ENCODE measurements at places on chromosomes 2 and 18.
A peak's percentile ranks its signal among the peaks of the same experiment; 100 is the strongest.

GRCh38 chr18:12890964-12891363 is 6.9 kb upstream of the PTPN2 start:
- DNase-seq: no peak

DNA sequence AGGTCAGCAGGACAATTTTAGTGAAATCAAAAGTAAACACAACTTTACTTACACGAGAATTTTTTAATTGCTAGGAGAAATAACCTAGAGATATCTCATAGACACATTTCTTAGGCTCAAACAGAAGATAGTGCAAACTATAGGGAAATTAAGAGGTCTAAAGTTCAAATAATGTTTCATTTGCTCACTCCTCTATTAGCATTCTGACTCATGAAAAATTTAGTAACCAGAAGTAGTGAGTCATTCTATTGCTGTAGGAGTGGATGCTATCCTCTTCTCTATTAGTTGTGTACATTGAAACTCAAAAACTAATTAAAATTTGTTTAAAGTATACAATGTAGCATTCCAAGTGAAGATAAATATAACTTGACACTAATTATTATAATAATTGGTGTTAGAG is 908.3 kb upstream of the TMEFF2 start:
- DNase-seq: no peak

GRCh38 chr2:59806486-59806885 is 747.0 kb downstream of the BCL11A start:
- no peak for DNase-seq

GRCh38 chr2:125867908-125868307 is 788.0 kb upstream of the GYPC start:
- no peak for DNase-seq

DNA sequence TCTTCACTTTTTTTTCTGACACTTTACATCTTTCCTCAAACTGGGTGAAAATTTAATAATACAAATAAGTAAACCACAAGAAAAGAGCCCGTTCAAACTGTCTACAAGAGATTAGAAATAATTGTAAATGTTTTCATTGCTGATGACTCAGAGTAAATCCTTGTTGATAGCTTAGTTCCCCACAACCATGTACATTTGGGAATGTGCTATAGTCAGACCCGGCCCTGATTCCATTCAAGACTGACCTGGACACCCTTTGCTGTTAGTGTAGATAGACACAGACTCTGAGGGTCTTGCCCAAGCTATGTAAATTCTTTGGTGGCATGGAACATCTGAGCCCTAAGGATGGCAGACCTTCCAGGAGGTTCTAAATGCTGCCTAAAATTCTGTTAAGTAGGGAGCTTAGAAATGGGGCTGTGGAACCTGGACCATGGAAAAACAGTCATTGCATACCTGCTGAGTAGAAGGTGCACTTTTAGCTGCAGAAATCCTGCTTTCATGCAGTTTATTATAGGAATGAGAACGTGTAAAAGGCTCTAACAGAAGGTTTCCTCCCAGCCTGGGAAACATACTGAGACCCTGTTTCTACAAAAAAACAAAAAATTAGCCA is 3.7 kb downstream of the MALT1 start:
- no peak for DNase-seq

GRCh38 chr2:143955401-143956065 is 564.4 kb downstream of the ZEB2 start:
- peak; percentile 45 for DNase-seq

GRCh38 chr18:79796531-79797405 is 970 bp upstream of the KCNG2 start:
- DNase-seq: no peak

DNA sequence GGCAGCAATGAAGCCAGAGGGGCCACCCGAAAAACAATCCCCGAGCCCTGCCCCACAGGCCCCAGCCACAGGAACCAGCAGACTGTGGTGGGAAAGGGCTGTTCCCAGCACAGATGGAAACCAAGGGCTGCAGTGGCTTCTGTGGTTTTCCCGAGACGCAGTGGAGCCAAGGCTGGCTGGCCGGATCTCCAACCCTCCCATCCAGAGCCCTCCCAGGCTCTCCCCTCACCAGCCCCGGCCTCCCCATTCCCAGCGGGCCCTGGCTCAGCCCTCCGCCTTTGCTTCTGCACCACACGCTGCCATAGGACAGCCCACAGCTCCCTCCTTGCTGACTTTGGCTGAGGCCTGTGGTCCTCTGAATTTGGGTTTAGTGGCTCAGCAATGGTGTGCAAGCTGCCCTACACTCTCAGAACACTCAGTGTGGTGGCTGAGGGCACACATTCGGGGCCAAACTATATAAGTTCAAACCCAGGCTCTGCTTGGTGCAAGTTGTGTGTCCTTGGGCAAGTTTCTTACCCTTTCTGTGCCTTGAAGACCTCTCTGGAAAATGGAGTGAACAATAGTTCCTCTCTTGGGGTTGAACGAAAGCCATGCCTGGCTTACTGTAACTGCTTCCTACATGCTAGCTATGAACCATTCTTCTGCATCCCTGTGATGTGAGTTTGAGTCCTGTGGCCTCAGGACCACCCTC is 200.1 kb downstream of the SMAD7 start:
- DNase-seq: no peak

- DNase-seq: no peak
Measured at GRCh38 chr2:60140185-60140584, 413.3 kb downstream of the BCL11A start.

DNA sequence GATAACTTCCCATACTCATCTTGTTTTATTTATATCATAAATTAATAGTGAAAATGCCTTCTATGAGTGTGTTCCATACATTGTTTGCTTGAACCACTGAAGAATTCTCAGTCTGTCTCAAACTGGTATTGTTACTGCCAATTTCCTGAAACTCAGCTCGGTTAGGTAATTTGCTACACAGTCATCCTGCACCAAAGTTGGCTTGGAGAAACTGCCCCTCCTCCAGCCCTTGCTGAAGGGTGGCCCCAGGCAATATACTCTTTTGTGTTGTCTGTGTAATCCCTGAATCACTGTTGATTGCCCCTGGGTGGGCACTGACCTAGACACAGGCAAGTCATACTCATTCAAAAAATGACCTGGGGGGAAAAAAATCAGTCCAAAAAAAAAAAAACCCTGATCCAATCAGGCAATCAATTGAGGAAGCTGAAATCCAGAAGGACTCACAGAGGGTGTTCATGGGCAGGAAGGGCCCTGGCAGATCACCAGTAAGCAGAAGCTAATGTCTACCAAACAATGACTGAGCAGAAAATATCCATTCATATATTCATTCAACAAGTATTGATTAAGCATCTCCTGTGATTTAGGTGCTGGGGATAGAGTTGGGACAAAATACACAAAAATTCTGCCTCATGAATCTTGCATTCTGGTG is 3.8 kb upstream of the SESTD1 start:
- DNase-seq: no peak

DNA sequence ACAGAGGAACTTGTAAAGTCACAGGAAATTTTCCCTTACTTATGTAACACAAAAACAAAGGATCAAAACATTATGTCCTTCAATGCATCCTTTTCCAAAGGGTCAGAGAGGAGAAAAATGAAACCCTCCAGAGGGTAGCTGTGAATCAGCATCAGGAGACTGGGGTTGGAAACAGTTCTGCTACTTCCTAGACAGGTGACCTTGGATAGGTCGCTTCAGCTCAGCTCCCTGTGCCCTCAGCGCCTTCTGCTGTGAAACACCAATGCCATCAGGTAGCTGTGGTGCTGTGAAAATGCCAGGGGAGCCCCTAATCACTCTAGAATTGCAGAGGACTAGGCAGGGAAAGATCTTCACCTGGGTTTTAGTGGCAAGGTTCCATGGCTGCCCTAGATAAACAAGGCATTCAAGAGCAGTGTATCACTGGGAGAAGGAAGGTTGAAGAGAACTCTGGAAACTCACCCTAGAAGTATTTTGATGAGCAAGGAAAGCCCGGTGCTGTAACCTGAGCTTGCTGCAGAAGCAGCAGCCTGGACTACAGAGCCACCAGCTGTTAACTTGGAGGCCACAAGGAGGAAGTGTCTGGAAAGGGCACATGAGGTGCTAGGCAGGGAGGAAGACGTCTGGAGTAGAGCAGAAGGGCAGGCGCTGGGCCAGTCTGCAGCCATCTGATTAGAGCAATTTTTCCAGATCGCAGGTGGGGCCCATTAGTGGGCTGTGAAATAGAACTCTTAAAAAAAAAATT is 100.7 kb upstream of the MCFD2 start:
- peak; percentile 91 for DNase-seq

DNA sequence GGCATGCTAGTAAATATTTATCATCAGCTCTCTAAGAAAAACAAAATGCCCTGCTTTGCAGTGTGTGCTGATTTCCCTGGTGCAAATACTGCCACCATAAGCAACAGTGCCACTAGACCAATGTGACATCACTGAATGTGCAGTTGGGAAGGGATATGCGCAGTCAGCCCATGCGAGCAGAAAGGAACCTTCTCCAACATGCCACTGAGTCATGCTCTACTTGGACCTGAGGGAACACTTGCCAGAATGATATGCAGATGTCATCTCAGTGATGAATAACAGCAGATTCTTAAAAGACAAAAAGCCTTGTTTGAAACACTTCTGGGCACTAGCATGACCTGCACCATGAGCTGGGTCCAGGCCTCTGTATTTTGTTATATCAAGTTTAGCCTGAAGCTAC is 55.3 kb upstream of the REL start:
- no peak for DNase-seq

DNA sequence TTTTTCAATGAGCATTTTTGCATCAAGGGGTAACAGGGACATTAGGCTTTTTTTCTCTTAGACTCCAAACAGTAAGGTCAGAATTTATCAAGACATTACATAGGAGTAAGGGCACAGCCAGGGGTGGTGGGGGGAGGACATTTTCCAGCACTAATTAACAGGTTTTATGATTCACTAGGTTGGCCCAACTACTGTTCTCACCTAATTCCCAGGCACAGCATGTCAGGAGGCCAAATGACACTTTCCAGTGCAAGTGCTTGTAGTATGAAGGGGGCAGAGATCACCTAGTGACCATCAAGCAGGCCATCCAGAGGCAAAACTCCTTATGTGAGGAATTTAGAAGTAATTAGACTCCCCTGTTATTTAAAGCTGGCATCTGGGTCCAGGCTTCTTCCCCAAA is 3.9 kb upstream of the MBD2 start:
- DNase-seq: no peak

GRCh38 chr18:1805521-1805920 is 765.8 kb downstream of the METTL4 start:
- DNase-seq: no peak

DNA sequence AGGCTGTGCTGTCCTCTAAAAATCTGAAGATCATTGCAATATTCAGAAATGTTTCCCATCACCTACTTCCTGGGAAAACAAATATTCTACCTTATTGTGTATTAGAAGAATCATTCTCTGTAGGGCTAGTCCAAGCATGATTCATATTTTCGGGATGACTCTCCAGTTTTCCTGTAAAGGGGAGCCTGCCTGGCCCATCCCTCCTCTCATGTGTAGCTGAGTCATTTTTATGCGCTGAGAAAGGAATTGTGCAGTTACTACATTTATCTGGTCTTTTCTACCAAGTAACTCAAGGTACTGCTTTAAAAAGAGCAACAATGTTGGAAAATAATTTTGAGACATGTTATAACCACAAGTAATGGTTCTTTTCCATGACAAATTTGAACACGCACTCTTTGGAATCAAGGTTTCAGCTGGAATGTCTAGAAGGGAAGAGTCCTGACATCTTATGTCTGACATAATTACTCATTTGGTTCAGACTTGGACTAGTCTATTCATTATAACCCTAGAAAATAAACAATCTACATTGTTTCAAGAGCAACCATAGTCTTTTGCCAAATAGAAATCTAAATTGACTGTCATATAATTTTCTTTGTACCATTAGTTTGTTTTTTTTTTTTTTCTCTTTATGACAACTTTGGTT is 6.6 kb downstream of the DSG3 start:
- no peak for DNase-seq

DNA sequence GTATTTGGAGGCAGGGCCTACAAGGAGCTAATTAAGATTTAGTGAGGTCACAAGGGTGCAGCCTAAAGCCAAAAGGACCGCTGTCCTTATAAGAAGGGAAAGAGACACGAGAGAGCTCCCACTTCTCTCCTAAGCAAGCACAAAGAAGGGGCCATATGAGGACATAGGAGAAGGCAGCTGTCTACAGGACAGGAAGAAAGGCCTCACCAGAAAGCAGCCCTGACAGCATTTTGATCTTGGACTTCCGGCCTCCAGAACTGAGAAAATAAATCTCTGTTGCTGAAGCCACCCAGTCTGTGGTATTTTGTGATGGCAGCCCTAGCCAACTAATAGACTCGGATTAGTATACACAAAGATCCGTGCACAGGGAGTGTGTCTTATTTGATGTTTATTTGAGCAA is 139.7 kb downstream of the B3GNT2 start:
- DNase-seq: no peak

Data from AG04449 (cell line).